Keratinocyte (primary cell): ENCODE measurements at places on chromosomes 1 and 21. TPM values are rescaled to one million over a fixed set of nuclear protein-coding genes. Genes with fewer than 3 reads are reported as not detected.

Gene RCAN1
- polyA plus RNA-seq: 14.6 to 22.4 TPM (median 21.3 TPM) in 3 replicates

Gene NPHS2
- not detected in 3 replicates for polyA plus RNA-seq

Gene CD5L
- polyA plus RNA-seq: not detected in 3 replicates

DNA sequence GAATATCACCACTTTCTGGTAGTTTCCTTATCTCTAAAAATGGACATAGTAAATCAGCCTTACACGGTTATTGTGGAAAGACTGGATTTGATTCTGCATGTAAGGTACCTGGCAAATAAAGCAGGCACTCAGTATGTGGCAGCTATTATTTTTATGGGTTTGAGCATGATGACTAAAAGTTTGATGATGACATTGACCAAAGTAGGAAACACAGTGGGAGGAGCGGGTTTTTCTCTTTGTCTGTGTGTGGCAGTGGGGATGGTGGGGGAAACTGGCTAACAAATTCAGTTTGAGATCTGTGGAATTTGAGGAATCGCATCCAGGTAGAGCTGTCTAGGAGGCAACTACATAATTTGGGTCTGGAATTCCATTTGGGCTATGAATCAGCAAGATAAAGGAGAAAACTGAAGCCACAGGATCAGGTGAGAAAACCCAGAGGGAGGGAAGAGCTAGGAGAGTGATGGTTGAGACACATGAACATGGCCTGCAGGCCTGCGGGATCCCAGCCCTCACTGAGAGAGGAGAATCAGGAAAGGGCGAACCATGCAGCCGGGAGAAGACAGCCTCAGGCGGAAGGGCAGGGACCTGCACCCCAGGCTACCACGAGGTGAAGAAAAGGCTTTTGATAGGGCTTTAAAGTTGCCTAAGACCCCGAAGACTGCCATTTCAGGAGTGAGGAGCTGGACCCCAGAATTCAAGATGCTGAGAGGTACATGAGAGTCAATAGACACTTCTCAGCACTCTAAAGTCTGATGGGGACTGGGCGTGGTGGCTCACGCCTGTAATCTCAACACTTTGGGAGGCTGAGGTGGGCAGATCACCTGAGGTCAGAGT lies 52.2 kb downstream of the MEF2D start:
- no peaks in the 10 kb centered on the region for H3K36me3 ChIP-seq
- no peak overlapping the region for H3K4me3 ChIP-seq
- peaks cover under 1% of the 10 kb centered on the region for H3K27me3 ChIP-seq
- H3K27ac ChIP-seq: no peak overlapping the region

DNA sequence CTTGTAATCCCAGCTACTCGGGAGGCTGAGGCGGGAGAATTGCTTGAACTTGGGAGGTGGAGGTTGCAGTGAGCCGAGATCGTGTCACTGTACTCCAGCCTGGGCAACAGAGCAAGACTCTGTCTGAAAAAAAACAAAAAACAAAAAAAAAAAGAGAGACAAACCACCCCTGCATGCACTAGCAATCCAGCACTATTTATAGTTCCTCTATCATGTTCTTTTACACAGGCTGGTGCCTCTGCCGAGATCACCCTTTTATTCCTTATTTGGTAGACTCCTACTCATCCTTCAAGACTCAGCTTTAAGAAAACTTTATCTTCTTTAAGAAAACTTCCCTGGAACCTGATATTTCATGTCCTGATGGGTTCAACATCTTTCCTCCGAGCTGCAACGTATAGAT lies 10.8 kb downstream of the FMO5 start:
- no peak for DNase-seq
- H3K4me3 ChIP-seq: no peak overlapping the region
- H3K36me3 ChIP-seq: no peaks in the 10 kb centered on the region
- no peaks in the 10 kb centered on the region for H3K4me1 ChIP-seq

GRCh38 chr1:194485432-194485831 lies 1299.0 kb upstream of the B3GALT2 start:
- no peaks in the 10 kb centered on the region for H3K27me3 ChIP-seq
- no peaks in the 10 kb centered on the region for H3K36me3 ChIP-seq
- H3K4me1 ChIP-seq: no peaks in the 10 kb centered on the region
- no peak overlapping the region for H3K27ac ChIP-seq
- no peak for DNase-seq

GRCh38 chr1:213154056-213154685 lies 103.1 kb downstream of the RPS6KC1 start:
- no peaks in the 10 kb centered on the region for H3K36me3 ChIP-seq
- H3K27ac ChIP-seq: no peak overlapping the region
- no peak overlapping the region for H3K4me3 ChIP-seq
- no peaks in the 10 kb centered on the region for H3K4me1 ChIP-seq

- no peak overlapping the region for H3K4me3 ChIP-seq
- no peaks in the 10 kb centered on the region for H3K36me3 ChIP-seq
- H3K4me1 ChIP-seq: no peaks in the 10 kb centered on the region
- no peaks in the 10 kb centered on the region for H3K27me3 ChIP-seq
- DNase-seq: no peak
These were observed 178.9 kb upstream of the C1orf105 start for GRCh38 chr1:172241540-172241939.

GRCh38 chr1:192729500-192729899 lies 79.3 kb upstream of the RGS2 start:
- H3K4me3 ChIP-seq: no peak overlapping the region
- H3K27me3 ChIP-seq: no peaks in the 10 kb centered on the region
- H3K27ac ChIP-seq: no peak overlapping the region

GRCh38 chr1:3775490-3776230 lies 3.1 kb downstream of the SMIM1 start:
- no peaks in the 10 kb centered on the region for H3K27me3 ChIP-seq
- H3K4me1 ChIP-seq: peaks cover 5% of the 10 kb centered on the region
- H3K27ac ChIP-seq: no peak overlapping the region
- H3K4me3 ChIP-seq: no peak overlapping the region
- H3K36me3 ChIP-seq: peaks cover 7% of the 10 kb centered on the region
- peak; percentile 64 for DNase-seq

- H3K4me1 ChIP-seq: peaks cover 10% of the 10 kb centered on the region
- no peaks in the 10 kb centered on the region for H3K36me3 ChIP-seq
- H3K27ac ChIP-seq: no peak overlapping the region
- no peak overlapping the region for H3K4me3 ChIP-seq
- H3K27me3 ChIP-seq: peaks cover 18% of the 10 kb centered on the region
- no peak for DNase-seq
These were observed 44.9 kb upstream of the COL6A2 start for GRCh38 chr21:46052703-46053651.

DNA sequence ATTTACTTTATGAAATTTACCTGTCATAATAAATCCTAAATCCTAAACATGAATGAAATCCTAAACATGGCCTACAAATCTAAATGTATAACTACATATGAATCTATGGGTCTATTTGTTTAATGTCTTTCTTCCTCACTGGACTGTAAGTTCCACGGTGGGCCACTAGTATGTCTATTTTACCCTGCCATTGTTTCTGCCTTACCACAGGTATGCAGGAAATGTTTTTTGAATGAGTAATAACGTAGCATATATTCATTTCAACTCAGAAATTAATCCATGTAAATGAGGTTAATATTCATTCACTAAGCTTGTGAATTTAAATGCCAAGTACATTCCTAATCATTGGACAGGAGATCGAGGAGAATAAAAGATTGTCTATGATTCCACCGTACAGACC lies 35.3 kb downstream of the B3GALNT2 start:
- peak; percentile 55 for DNase-seq
- peak overlapping the region; percentile 32 for H3K4me3 ChIP-seq
- H3K36me3 ChIP-seq: peaks cover 10% of the 10 kb centered on the region
- H3K27ac ChIP-seq: peak overlapping the region; percentile 60

DNA sequence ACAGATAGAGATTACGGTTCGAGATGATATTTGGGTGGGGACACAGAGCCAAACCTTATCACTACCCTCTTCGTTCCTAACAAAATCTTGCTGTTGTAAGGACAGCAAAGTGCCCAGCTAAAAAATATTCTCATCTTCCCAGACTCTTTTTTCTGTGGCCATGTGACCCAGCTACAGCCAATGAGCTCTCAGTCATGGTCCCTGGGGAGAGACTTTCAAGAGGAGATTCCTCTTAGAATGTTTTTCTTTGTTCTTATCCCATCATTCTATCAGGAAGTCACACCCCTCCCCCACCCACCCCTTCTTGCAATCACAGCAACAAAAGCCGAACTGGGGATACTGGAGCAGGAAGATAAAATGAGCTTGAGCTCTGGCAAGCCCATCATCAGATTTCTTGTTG lies 247.1 kb downstream of the CHRM3 start:
- no peak overlapping the region for H3K27ac ChIP-seq
- no peak for DNase-seq
- H3K27me3 ChIP-seq: no peaks in the 10 kb centered on the region
- no peaks in the 10 kb centered on the region for H3K36me3 ChIP-seq
